ENCODE measurements at places on chromosomes 3 and 15.

- DNase-seq, result no peak
Observed at GRCh38 chr15:64017591-64018163, 28.6 kb downstream of the DAPK2 start.

DNA sequence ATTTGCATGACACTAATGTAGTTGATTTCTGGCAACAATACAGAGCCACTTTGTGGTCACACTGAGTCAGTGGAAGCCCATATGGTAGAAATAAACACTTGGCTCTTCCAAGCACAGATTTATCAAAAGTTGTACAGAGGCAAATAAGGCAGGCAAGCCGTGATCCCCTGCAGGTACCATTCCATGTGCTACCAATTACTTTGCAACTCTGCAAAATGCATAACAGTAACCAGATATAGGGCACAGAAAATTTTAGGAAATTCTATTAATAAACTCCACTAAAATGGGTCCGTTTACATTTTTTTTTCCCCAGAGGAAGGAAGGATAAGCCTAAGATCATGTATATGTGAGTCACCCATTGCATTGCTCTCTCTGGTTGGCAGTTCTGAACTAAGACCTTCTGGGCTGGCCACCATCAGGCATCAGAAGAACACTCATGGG, 103.1 kb upstream of the PTX3 start:
- DNase-seq, result no peak

GRCh38 chr15:85554852-85555521, 174.6 kb downstream of the AKAP13 start:
- DNase-seq, result no peak

GRCh38 chr3:53890726-53891475, 758 bp downstream of the SELENOK start:
- DNase-seq, result peak; percentile 9

- no peak for DNase-seq
Observed at GRCh38 chr3:25306705-25307104, 121.4 kb upstream of the RARB start.

DNA sequence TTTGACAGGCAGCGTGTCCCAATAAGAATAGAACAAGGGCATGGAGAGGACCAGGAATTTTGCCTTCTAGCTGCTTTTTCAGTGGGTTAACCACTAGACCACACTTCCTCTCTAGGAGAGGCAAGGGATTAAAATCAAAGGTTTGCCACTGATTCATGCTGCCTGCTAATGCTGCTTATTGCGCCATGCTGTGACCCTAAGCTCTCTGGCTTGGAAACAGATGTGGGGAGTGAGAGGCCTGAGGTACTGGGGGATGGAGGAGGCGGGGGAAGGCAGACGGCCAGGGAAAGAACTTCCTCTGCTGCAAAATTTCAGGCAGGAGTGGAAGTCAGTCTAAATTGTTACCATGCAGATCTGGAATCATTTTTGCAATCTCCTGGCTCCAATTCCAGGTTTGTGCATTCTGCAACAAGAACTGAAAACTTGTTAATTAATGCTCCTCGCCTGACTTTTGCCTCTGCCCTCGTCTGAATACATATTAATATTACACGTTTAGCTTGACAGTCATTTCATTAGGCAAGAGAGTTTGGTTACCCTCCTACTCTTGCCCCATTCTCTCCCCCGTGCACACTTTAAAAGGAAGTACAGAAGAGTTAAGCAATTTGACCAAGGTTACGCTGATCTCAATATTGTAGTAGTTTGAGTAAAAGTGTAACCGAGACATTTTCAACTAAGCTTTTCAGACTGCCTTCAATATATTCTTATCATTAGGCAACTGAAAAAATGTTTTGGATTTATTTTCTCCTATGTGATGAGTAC, 121.7 kb upstream of the SPRED1 start:
- DNase-seq, result no peak

GRCh38 chr3:126033765-126034164, 50.2 kb downstream of the SLC41A3 start:
- no peak for DNase-seq

DNA sequence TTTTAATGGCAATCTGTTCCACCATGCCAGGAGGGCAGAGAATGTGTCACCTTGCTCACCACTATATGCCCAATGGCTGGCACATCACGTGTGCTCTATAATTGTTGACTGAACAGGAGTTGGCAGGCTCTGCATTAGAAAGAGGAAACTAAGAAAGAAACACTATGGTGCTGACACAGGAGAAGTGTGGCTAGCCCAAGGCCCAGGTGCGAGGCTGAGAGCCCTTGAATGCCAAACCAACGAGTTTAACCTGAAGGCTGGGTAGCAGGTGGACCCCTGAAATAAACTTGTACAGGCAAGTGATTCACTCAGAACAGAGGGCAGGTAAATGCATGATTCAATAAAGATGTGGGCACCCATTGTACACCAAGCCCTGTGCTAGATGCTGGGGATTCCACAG, 2.4 kb downstream of the CHCHD4 start:
- DNase-seq, result no peak

GRCh38 chr3:104257486-104257885, 1109.2 kb upstream of the ALCAM start:
- DNase-seq, result peak; percentile 67

- no peak for DNase-seq
Observed at GRCh38 chr3:179236669-179237301, 14.1 kb downstream of the KCNMB3 start.

DNA sequence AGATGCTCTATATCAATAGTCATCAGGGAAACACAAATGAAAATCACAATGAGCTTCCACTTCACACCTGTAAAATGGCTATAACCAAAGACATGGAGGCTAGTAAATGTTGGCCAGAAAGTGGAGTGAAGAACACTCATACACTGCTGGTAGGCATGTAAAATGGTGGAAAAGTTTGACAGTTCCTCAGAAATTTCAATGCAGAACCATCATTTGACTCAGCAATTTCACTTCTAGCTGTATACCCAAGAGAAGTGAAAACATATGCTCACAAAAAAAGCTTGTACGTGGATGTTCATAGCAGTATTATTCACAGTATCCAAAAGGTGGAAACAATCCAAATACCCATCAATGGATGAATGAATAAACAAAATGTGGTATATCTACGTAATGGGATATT, 19.2 kb upstream of the TOP2B start:
- DNase-seq, result no peak

DNA sequence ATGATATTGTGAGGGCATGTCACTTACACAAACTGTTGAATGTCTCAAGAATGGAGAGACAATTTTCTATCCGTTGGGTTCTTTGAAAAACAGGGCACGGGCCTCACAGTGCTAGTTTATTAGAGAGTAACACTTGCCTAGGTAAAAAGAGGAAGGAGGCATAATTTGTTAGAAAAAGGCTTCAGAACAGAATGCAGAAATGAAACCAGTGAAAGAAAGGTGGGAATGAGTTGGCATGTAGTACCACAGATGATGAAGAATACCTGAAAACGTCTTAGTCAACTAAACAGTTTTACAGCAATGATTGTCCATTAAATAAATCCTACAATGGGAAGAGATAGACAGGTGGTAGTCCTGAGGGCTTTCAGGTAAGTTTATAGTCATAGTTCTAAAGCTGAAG, 1399.7 kb upstream of the CADM2 start:
- no peak for DNase-seq

DNA sequence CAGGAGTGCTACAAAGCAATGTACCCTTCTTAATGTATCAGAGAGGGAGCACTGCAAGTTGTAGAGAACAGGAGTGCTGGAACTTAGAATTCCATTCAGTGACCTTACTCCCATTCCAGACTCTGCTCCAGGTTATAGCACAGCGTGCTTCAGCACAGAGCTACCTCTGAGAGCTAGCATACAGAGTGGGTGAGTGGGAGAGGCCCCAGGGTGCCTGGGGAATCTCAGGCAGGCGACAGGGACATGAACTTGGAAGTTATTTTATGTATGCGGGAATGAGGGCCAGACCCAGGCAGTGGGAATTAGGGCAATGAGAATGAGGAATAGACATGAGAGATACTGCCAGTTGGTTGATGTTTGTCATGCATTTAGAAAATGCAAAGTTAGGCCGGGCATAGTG, 3.7 kb upstream of the KNG1 start:
- DNase-seq, result no peak

DNA sequence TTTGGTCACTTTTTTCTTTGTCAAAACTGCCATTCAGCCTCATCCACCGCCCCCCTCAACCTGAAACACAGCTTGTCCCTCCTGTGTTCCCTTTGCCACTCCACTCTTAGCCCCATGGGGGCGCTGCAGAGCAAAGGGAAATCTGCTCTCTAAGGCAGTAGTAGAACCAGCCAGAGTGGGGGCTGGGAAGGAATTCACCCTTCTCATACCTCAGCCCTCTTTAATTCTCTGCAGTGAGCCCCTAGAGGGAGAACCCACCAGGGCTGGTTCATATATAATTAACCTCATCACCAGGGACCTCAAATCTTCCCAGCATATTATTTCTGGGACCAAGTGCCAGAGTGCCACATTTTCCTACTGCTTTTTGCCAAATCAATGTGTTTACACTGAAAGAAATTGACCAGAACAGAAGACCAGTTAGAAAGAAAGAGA, 2.8 kb upstream of the BCL6 start:
- DNase-seq, result peak; percentile 91

DNA sequence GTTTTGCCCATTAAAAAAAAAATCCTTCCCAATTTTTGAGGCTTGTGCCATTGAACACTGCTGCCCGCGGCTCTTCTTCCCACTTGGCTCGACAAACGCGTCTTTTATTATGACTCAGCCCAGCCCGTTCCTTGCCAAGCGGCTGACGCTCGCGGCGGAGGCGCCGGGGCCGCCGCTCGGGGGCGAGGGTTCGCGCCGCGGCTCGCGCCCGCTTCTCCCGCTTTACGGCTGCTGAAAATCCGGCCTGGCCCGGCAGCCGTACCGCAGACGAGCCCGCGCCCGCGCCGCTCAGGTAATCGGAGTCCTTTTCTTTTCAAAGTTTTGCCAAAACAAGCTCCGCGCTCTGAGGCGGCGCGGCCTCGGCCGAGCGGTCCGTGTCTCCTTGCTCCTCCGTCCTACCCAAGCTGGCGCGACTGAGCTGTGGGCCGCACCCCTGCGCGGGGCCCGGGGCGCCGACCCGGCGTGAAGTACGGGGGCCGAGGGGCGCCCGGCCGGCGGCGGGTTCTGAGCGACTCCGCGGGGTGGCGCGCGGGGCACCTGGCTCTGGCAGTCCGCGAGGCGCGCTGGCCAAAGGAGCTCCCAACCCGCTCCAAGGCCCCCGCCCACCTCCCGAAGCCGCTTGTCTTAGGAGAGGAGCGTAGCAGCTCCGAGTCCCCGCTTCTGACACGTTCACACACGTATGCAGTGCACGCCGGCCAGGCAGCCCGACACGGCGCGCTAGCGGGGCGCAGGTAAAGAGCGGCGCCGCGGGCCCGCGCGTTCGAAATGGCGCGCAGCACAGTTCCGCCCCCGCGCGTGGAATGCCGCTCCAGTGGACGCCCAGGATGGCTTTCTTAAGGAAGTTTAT, 418.2 kb upstream of the NAALADL2 start:
- peak; percentile 64 for DNase-seq

GRCh38 chr3:52004163-52004787, 8.6 kb upstream of the RPL29 start:
- DNase-seq, result peak; percentile 80

- no peak for DNase-seq
Observed at GRCh38 chr15:36761132-36761847, 181.9 kb downstream of the CDIN1 start.

DNA sequence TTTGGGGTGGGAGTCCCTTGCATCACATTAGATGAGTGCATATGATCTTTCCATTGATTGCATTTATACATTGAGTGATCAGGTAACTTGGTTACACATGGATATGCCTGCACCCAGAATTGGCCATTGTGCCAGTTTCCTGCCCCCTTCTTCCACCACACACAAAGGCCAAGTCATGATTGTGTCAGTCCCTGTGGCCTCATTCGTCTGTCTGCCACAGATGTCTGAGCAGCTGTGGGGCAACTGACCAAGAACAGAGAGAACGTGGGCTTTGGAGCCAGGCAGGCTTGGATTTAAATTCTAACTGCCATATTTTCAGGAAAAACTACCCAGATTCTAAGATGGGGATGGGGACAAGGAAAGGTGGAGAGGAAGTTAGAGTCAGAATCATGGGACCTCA, 27.0 kb downstream of the CCNL1 start:
- no peak for DNase-seq

DNA sequence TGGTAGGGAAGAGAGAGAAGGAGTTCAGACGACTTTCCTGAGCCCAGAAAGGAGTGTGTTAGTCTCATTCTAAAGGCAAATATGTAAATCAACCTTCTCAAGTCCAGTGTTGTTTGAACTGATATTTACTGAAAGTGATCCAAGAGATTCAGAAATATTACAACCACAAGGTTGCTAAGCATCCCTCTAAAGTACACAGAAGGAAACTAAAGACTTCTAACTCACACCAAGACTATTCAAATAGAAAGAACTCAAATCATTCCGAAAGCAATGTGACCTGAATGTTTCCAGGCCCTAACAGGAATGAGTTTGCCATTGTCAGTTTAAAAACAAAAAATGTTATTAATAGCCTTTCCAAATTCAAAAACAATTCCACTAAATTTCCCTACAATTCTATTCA, 56.9 kb upstream of the VGLL3 start:
- DNase-seq, result no peak

DNA sequence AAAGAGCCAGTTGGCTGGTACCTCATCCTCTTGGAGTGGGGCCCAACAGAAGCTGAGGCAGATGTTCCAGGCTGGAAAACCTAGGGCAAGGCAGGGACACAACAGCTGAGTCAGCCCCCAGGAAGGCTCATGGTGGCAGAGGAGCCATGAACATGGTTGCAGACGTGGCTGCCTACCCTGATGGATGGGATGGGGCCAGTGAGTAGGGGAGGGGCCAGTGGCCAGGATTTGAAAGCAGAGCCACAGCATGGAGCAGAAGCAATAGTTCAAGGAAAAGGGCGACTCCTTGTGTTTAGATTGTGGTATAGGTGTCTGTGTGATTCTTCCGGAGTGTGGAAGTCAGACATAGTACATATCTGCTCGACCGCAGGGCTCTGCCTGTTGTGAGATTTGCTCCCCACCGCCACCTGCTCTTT, 24.2 kb downstream of the PXYLP1 start:
- DNase-seq, result peak; percentile 55

DNA sequence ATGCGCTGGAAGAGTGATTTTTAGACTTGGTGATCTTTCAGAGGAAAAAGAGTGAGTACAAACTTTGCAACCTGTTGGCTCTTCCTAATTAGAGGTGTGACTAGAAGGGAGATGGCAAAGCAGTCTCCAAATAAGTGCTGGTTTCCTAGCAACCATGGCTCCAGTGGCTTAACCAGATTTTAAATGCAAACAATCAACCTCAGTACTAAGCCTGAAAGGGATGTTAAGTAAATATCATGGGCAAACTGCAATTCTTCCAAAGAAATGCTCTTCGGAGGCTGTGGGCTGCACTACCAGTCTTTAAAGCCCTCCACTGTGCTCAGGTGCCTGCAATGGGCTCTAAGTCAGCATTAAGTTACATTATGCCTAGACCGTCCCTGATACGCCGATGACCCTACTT, 678.1 kb upstream of the CCDC54 start:
- no peak for DNase-seq

DNA sequence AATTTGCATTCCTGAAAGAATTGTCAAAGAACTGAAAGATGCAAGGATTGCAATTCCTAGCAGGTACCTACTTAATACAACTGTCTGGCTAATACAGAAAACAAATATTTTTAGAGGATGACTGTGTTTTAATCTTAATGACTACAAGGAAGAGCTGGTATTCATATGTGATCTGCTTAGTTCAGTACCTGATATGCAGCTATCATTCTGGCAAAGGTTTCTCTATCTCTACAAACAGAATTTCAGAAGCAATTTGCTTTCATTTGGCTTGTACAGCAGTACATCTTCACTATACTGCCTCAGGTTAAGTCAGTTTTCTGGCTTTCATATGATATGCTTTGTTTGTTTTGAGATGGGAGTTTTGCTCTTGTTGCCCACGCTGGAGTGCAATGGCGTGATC, 51.3 kb downstream of the TBL1XR1 start:
- no peak for DNase-seq
